HuH-7.5 (cell line): ENCODE measurements at places on chromosomes 3 and 15.

DNA sequence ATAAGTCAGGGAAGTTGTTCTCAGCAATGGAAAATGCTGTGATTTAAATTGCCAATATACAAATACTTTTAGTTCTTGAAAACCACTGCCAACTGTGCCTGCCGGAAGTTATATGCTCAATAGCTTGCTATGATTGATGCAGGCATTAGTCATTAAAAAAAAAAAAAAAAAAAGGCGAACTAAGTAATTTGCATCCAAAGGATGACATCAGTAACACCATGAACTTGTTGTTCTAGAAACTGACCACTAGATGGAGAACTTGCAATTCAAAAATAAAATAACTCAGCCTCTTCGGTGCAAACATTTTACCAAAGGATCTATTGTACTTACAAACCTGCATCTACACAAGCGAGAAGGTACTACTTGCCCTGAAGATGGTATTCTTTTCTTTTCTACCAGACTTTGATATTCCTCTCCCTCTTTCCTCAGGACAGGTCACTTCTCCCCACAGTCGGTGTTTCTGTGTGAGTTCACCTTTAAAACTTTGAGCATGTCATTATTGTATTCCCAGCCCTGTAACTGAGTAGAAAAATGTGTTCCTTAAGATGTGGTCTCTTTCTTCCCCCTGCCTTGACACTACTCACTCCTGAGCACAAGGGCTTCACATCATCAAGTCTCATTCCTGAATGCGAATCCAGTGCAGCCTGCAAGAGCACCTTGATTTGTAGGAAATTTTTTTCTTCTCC is 115.0 kb upstream of the VEPH1 start:
- peak; percentile 10 for DNase-seq

GRCh38 chr3:127264292-127264691 is 23.6 kb downstream of the PRR20G start:
- DNase-seq = no peak

DNA sequence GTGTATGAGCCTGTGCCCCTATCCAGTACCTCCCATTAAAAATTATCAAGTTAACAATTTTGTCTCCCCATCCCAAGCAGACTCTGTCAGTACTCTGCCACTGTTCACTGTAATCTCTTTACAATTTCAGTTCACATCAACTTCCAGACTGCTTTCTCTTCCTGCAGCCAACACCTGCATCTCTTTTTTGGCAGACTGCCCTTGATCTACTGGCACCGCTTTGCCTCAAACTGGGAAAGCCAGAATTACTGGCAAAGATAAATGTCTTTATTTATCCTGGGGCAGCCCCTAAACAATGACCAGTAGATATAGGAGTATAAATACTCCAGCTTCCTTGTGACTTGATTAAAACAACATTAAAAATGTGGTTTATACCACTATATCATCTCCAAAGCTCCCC is 494.1 kb downstream of the ZNF385D start:
- no peak for DNase-seq

DNA sequence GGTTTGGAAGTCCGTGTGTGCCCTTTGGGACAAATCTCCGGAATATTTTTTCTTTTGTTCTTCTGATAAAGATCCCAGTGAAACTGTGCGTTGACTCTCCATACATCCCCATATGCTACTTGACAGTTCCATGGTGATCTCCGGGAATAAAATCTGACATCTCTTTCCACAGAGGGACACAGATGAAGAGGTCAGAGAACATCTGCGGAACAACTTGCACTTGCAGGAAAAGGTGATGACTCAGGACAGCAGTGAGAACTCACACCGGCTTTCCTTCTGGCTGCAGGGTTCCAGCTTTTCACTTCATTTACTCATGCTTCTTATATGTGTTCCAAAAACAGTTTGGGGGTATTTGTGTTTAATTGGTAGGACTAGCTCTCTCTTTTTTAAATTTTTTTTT is 157.5 kb upstream of the CHRM5 start:
- DNase-seq = no peak

GRCh38 chr15:88480981-88481380 is 13.5 kb downstream of the MRPS11 start:
- DNase-seq = no peak

DNA sequence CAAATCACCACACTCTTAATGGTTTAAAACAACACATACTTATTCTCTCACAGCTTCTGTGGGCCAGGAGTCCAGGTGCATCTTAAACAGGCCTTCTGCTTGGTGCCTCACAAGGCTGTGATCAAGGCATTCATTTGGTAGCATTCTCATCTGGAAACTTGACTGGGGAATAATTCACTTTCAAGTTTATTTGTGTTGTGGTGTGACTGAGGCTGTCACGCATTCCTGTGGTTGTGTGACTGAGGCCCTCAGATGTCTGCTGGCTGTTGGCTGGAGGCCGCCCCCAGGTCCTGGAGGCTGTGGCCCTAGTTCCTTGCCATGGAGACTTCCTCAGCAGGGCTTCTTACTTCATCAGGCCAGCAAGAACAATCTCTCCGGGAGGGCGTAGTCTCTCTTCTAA is 16.9 kb upstream of the FAM3D start:
- DNase-seq = no peak

GRCh38 chr15:98824595-98824994 is 176.3 kb downstream of the IGF1R start:
- DNase-seq = no peak

- peak; percentile 88 for DNase-seq
Measured at GRCh38 chr15:69058830-69059556, 44.5 kb downstream of the NOX5 start.

- no peak for DNase-seq
Measured at GRCh38 chr15:97930230-97930629, 30.3 kb upstream of the ARRDC4 start.

DNA sequence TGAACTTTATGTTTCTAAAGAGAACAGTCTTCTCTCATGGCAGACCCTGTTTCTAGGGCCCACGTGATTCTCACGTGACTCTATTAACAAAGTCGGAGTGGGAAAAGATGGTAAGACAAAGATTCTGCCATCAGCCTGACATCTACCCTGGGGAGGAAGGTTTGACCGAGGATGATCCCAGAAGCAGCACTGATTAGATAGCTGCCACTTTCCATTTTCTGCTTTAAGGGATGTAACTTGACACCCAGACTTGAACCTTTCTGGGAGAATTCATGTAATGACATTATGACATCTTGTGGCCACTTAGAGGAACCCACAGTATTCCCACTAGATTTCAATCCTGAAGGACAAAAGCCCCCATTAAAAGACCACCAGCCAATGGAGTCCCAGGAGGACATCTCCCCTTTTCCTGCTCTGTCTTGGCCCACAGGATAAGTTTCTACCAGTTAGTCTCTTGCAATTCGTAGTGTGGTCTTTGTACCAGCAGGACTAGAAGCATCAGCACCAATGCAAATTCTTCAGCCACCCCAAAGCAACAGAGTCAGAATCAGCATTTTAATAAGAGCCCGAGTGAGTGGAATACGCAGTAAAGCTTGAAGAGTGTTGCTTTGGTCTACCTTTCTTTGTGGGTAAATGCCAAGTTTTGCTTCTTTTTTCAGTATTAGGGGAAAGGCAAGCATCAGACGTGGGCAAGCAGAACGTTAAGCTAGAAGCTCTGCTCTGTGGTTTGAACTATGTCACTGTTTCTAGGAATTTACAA is 480.5 kb upstream of the PROK2 start:
- DNase-seq = no peak

- DNase-seq = no peak
Measured at GRCh38 chr3:10004506-10004905, 17.9 kb upstream of the EMC3 start.

DNA sequence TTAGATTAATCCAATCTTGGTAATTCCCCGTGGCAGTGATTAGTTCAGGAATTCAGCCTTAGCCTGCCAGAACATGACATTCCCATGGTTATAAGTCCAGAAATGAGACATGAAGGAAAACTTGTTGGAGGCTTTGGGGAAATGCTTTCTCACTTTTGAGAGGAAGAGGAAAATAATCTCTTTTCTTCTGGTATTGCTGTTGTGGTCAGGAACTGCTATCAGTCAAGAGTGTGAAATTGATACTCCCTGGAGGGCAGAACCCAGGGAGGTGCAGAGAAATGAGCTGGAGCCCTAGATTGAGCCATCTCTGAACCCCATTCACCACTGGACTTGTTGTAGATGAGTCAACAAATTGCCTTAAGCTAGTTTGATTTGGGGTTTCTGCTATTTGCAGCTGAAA is 38.6 kb upstream of the APH1B start:
- DNase-seq = no peak

- no peak for DNase-seq
Measured at GRCh38 chr3:46840491-46840890, 22.8 kb downstream of the MYL3 start.

- no peak for DNase-seq
Measured at GRCh38 chr3:34140616-34141015, 342.2 kb downstream of the PDCD6IP start.

GRCh38 chr15:84914909-84915605 is 30.6 kb downstream of the SLC28A1 start:
- peak; percentile 94 for DNase-seq

GRCh38 chr3:101300073-101300472 is 20.3 kb downstream of the IMPG2 start:
- DNase-seq = no peak

- DNase-seq = no peak
Measured at GRCh38 chr3:174858353-174858752, 781 bp upstream of the NAALADL2 start.

GRCh38 chr3:179438841-179439240 is 12.4 kb downstream of the GNB4 start:
- DNase-seq = no peak

DNA sequence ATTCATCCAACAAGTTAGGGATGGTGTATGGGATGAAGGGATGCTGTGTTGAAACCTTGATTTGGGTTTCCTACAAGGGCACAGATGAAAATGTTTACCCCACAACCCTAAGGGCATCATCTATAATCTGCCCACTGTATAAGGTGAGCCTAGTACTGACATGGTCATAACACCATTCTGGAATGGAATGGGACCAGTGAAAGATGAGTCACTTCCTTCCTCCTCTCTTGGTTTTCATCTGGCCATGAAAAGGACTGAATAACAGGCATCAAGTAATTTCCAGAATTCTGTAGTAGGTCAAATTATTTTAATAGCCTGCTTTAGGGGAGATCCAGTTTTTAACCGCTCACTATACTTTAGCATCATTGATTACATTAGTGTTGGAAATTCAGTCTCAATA is 538.6 kb downstream of the NR2F2 start:
- no peak for DNase-seq

GRCh38 chr3:185208823-185209222 is 45.0 kb downstream of the EHHADH start:
- DNase-seq = no peak

- DNase-seq = no peak
Measured at GRCh38 chr3:184598574-184598927, 37.0 kb downstream of the EPHB3 start.

GRCh38 chr3:188624828-188625227 is 470.9 kb downstream of the LPP start:
- no peak for DNase-seq

DNA sequence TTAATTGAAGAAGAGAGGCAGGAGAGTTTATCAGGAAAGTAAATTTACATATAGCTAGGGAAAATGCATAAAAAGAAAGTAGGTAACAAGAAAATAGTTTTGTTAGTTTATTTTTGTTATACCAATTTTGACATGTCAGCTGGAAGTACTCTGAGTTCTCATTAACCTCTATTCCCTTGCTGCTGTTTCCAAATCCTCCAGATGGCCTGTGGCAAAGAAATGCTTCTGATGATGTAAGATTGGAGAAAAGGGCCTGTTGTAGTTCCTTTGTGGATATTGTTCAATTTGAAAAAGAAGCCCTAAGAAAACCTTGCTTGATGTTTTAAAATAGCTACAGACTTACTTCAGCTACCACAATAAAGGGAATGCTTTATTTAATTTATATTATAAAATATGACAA is 192.9 kb upstream of the SLITRK3 start:
- no peak for DNase-seq

DNA sequence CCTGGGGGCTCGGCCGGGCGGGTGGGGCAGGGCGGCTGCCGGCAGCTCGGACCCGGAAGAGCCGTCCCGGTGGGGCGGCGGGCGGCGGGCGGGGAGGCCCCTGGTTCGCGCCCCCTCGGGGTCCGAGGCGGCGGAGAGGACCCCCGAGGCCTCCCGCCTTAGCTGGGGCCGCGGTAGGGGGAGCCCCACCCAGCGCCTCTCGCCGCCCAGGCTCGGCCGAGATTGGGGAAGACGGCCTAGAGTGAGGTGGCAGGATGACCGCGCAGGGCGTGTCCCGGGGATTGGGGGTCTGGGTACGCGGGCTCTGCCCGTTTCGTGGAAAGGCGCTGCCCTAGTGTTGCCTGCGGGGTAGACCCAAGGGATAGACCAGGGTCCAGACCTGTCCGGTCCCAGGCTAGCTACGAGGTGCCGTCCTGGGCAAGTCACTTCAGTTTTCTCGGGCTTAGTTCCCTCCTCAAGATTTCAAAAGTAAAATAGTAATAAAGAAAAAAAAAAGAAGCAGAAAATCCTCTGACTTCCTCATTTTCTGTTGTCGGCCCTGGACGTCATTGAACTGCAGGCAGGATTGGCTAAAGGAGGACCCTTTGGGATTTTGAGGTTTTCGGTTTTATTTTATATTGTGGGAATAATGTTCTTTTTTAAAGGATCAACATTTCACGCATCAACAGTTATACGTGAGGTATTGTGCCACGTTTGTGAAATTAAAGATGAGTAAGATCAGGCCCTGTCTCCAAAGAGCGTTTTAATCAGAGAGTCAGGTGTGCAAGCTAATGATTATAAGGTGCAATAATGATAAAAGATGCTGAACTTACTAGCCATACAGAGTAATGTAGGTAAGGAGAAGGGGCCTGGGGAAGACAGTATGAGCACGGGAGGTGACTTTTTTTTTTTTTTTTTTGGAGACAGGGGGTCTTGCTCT is 679 bp downstream of the IQGAP1 start:
- DNase-seq = peak; percentile 50

DNA sequence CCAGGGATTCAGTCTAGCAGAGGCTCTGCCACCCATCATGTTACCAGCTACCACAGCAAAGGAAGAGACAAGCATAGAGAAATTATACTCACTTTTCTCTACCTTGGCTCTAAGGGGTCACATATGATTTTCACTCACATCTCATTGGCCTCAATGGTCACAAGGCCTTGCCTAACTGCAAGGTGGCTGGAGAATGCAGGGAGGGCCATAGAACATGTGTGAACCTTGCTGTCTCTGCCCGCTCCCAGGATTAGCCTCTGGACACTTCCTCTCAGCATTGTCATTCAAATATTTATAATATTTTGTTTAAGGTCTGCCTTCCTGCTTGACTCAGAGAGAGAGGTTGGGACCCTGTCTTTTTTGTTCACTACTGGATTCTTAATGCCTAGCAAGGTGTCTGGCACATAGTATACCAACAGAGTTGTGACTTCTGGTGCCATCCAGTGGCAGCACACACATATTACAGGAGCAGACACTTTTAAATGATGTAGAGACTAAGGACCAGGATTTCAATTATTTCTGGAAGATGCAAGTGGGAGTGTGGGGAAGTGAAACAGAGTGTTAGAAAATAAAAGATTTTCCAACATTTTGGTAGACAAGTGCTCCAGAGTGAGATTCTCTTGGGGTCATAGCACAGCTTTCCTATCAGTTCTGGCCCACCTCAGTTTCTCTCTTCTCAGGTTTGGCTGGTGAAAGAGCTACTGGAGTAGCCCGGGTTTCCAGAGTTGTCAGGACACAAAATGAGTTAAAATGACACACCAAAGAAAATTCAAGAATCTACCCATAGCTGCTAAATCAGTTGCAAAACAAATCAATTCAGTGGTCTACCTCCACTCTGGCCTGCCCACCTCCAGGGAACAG is 119.0 kb upstream of the RASGRP1 start:
- no peak for DNase-seq
